WTC11 (cell line): ENCODE measurements at places on chromosomes 6 and 20.

DNA sequence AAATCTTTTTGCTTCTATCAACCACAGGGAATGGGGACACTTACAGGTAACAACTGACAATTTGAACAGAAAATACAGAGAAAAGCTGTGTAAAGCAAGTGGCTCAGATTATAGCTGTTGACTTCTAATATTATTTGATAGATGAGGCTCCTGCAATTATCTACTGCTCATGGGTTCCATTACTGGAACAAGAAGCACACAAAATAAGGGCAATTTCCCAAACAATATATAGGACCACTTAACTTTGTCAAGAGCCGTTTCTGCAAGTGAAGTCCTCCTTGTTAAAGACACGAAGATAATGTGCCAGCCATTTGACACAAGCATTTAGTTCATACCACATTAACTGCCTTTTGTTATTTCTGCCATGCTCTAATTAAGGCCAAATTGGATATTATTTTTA is 315.5 kb upstream of the ARID1B start:
- DNase-seq: no peak

DNA sequence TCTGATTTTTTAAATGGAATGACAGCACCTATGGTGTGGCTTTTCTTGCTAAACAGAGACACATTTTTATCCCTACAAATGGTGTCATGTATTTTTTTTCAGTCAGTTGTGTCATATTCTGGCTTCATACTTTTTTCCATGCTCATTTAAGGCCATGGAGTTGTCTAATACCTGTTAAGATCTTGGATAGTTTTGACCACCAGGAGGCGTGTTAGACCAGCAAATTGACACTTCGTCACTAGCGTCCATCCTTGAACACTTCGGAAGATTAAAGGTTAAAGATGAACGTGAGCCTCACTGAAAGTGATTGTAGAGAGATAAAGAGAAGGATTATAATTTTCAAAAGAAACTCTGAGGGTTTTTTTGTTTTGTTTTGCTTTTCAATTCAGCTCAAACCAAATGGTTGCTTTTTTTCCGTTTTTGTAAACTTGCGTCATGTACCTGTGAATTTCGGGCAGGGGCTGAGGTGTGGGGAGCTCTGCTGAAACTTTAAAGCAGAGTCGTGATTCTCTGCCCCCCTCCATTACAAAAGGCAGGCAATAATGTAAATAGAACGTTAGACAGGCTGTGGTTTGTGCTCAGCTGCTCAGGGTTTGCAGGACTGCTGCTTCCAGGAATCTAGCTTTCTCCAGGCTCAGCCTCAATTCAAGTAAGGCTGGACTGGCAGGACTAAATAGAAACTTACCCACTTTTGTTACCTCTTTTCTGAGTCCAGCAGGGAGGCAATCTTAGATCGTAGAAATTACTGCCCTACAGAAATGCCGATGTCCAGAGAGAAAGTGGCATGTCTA is 245.1 kb downstream of the FOXA2 start:
- peak; percentile 45 for DNase-seq

GRCh38 chr20:63500902-63501817 is 2.3 kb upstream of the EEF1A2 start:
- DNase-seq: no peak

GRCh38 chr6:154292066-154292465 is 64.5 kb downstream of the IPCEF1 start:
- no peak for DNase-seq

- DNase-seq: no peak
Measured at GRCh38 chr6:55668591-55668990, 89.6 kb upstream of the HMGCLL1 start.

- DNase-seq: no peak
Measured at GRCh38 chr6:134347885-134348805, 30.2 kb upstream of the SGK1 start.

- no peak for DNase-seq
Measured at GRCh38 chr20:34089655-34090345, 22.2 kb downstream of the EIF2S2 start.

GRCh38 chr20:46872328-46873211 is 22.1 kb upstream of the EYA2 start:
- no peak for DNase-seq

DNA sequence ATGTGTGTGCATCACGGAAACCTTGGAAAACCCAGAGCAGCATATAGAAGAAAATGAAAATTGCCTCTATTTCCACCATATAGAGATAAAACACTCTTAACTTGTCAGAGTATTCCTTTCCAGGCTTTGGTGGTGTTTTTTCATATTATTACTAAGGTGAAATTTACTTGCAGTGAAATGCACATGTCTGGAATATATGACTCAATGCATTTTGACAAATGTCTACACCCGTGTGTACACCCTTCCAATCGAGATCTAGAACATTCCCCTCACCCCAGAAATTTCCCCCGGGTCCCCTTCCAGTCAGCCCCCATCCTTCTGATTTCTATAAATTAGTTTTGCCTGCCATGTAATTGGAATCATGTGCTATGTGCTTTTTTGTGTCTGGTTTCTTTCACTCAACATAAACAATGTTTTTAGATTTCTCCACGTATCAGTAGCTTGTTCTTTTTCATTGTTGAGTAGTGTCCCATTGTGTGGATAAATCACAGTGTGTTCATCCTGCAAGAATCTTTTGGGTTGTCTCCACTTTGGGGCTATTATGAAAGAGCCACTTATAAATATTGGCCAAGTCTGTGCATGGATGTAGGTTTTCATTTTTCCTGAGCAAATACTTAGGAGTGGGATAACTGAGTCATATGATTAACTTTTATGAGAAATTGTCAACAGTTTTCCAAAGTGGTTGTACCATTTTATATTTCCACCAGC is 19.9 kb upstream of the PREX1 start:
- DNase-seq: no peak

DNA sequence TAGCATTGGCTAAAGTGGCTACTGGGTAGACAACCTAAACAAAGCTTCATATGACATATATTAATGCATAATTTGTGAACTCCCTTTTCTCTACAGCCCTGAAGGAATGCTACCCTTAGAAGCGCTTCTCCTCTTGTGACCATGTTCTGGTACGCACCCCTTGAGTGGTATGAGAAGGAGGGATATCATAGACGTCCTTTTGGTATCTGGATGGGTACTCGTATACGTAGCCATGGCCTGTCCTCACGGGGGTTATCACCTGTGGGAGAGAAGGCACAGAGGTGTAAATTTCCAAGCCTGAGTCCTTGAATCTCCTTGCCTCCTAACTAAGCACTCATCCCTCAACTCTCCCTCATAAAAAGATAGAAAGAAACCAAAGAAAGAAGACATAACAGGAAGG is 39.0 kb downstream of the NEDD9 start:
- no peak for DNase-seq

GRCh38 chr6:11806561-11807317 is 28.1 kb upstream of the ADTRP start:
- DNase-seq: no peak

DNA sequence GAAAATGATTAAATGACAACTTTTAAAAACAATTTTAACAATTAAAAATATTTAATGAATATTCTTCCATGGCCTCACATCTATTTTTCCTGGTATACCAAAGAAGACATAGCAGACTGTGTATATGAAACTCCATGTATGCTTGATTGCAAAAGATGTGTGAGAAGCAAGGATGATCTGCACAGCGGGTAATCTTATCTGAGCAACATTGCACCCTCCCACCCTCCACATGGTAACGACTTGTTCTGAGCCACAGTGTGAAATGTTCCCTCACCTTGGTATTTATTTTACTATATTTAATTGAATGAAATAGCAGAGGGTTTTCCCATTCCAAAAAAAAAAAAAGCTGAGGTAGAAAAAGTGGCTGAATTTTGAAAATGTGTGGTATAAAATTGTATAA is 204.4 kb downstream of the SYNE1 start:
- no peak for DNase-seq

DNA sequence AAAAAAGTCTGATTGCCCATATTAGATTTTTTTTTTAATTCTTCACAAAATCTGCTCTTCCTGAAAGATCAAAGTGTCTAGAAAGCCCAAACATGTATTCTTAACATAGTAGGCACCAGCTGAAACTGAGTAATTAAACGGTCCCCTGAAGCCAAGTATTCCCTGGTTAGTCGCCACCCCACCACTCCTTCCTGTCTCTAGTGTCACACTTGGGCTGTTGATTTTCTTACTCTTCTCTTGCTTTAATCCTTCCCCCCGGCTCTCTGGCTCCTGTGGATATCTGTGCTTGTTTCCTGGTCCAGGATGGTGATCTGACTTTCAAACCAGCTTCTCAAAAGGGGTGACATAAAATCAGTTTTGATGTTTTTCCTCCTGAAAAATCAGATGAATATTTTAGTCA is 162.9 kb downstream of the QKI start:
- DNase-seq: no peak

- no peak for DNase-seq
Measured at GRCh38 chr6:144606083-144606482, 320.9 kb downstream of the UTRN start.
